Activated T-helper 1 cell treated with anti-CD3 and anti-CD28 coated beads, Interleukin-12 subunit alpha, Interleukin-12 subunit beta, Interleukin-2, Interleukin-4 antibody, amounts not matched to agents 30 ng/mL and 10 ng/mL and 1 ng/mL, durations not matched to agents 14 hours and 24 hours and 36 hours (primary cell): ENCODE measurements at places on chromosomes 2 and 18.

GRCh38 chr18:12290086-12290485 is 18.0 kb upstream of the TUBB6 start:
- H3K4me1 ChIP-seq = peaks cover 6% of the 10 kb centered on the region
- no peak overlapping the region for H3K27ac ChIP-seq
- H3K36me3 ChIP-seq = no peaks in the 10 kb centered on the region
- DNase-seq = no peak
- H3K4me3 ChIP-seq = no peak overlapping the region

DNA sequence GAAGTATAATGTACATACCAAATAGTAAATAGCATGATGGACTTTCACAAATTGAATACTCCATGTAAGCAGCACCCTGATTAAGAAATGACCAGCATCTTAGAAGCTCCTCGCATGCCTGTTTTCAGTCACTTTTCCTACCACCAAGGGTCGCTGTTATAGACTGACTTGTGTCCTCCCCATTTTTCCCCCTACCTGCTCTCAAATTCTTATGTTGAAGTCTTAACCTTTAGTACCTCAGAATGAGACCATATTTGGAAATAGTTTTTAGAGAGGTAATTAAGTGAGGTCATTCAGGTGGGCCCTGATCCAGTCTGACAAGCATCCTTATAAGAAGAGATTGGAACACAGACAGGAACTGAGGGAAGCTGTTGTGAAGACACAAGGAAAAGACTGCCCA is 125.9 kb downstream of the LYPD6 start:
- no peak for DNase-seq
- H3K27ac ChIP-seq = no peak overlapping the region
- H3K4me1 ChIP-seq = peaks cover 8% of the 10 kb centered on the region
- H3K4me3 ChIP-seq = no peak overlapping the region

GRCh38 chr2:43041661-43042360 is 184.6 kb downstream of the ZFP36L2 start:
- H3K36me3 ChIP-seq = no peaks in the 10 kb centered on the region
- H3K27ac ChIP-seq = no peak overlapping the region
- peaks cover 3% of the 10 kb centered on the region for H3K4me1 ChIP-seq

GRCh38 chr2:238004077-238004830 is 37.4 kb downstream of the UBE2F start:
- no peak for DNase-seq
- peak overlapping the region; percentile 58 for H3K4me3 ChIP-seq
- H3K36me3 ChIP-seq = peaks cover 60% of the 10 kb centered on the region

DNA sequence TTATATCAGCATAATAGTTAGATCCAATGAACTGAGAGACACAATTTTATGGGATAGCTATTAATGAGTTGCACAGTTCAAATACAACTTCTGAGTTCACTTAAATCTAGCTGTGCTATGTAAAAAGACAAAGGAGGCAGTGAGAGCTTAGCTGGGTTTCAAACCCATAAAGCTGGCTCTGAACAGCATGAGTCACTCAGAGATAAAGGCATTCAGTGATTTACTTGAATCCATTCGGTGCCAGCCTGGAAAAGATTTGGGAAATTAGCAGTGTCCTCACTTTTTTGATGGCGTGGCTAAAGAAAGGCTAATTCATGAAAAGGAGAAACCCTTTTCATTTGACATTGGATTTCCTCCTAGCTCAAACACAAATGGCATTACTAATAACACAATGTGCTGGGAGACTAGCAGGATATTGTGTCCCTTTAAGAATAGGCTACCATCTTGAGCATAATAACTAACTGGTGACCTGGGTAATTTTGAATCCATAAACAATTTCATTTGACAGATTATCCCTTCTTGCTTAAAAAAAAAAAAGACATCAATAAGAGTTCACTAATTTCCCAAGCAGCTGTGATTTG is 98.4 kb upstream of the NEUROD1 start:
- peaks cover 5% of the 10 kb centered on the region for H3K4me1 ChIP-seq
- no peak for DNase-seq
- peaks cover 3% of the 10 kb centered on the region for H3K27me3 ChIP-seq
- no peak overlapping the region for H3K4me3 ChIP-seq
- H3K36me3 ChIP-seq = no peaks in the 10 kb centered on the region

GRCh38 chr2:144759746-144760145 is 239.8 kb upstream of the ZEB2 start:
- H3K4me1 ChIP-seq = no peaks in the 10 kb centered on the region
- peaks cover 2% of the 10 kb centered on the region for H3K27me3 ChIP-seq
- H3K4me3 ChIP-seq = no peak overlapping the region
- H3K27ac ChIP-seq = no peak overlapping the region
- no peak for DNase-seq
- no peaks in the 10 kb centered on the region for H3K36me3 ChIP-seq
